ENCODE measurements at places on chromosomes 7 and 10.

DNA sequence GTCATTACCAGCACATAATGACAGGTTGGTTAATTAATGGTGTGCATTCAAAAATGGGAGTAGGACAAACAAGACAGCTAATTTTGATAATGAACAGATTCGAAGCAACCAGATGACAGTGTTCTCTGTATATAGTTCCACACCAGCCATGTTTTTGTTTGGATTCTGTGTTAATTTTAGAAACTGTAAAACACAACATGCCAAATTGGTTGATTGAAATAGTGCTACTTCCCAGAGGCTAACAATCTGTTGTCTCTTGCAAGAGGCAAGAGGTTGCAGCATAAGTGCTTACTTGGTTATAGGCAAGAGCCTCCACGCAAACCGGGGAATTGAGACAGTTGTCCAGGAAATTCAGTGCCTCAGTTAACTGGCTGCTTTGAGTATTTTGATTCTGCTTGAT lies 170.2 kb upstream of the HABP2 start:
- no peak for DNase-seq

GRCh38 chr10:72639441-72639873 lies 13.6 kb upstream of the MICU1 start:
- peak; percentile 88 for DNase-seq

GRCh38 chr7:5063698-5064097 lies 18.0 kb downstream of the RBAK start:
- no peak for DNase-seq

DNA sequence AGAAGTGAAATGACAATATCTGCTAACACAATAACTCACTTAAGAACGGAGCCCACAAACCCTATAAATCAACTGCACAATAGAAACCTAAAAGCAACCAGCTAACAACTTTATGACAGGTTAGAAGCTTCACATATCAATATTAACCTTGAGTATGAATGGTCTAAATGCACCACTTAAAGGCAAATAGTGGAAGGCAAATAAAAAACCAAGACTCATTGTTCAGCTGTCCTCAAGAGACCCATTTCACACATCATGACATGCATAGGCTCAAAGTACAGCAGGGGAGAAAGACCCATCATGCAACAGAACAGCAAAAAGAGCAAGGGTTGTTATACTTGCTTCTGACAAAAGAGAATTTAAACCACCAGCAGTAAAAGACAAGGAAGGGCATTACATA lies 46.8 kb downstream of the CDC14C start:
- no peak for DNase-seq

DNA sequence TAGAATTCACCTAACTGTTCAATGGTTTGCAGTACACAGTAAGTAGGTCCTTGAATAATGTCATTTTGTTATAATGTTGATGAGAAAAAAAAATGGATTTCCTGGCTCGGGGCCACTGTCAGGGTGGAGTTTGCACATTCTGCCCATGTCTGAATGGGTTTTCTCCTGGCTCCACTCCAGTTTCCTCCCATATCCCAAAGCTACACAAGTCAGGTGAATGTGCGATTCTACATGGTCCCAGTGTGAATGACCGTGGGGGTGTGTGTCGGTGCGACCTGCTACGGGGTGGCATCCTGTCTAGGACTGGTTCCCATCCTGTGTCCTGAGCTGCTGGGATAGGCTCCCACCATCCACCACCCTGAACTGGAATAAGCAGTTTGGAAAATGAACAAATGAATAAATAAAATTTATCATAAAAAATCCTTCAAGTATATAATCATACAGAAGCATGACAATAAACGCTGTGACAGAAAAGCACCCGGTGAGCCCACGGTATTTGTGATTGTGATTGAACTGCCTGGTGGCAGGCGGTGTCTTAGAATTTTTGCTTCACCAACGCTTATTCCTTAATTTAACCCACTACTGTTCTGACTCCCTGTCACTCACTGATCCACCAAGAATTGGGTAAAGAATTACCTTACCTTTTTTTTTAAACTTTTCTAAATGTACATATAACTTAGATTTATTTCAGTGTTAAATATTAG lies 114.1 kb downstream of the ICA1 start:
- DNase-seq = no peak

DNA sequence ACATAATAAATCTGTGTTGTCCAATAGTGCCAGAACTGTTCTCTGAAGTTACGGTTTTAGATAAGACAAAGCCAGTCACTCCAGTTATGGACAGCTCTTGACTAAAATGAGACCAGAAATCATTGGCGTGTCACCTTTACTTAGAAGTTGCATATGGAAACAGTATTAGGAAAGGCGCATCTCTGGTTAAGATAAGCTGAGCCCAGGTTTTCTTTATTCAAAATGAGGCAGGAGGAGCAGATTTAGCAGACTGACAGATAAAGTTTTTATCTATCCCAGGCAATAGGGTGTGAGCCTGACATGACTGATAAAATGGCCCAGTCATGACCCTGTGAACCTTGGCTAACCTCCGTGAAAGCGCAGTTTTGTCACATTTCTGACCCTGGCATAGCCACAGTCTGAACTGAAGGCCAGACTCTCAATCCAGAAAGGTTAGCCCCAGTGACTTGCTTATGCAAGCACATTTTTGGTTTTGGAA lies 4.2 kb downstream of the CYP26A1 start:
- DNase-seq = no peak

- no peak for DNase-seq
Observed at GRCh38 chr10:7853890-7854289, 35.6 kb downstream of the TAF3 start.

DNA sequence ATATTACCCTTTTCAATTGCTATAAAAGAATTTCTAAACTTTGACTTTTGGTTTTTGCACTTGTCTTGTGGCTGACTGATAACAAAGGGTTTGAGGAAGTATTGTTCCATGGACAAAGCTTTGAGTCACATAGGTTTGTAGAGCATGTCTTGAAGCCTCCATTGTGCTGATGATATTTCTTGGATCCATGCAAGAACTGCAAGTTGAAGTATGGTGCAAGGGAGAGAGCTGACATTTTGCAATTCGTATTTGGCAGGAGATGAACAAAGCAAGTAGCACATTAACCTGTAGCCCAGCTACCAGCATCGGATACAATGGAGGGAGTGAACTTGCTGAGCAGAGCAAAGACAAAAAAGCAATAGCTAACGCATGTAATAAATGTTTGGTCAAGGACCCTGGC lies 23.4 kb downstream of the MGAM2 start:
- DNase-seq = no peak

DNA sequence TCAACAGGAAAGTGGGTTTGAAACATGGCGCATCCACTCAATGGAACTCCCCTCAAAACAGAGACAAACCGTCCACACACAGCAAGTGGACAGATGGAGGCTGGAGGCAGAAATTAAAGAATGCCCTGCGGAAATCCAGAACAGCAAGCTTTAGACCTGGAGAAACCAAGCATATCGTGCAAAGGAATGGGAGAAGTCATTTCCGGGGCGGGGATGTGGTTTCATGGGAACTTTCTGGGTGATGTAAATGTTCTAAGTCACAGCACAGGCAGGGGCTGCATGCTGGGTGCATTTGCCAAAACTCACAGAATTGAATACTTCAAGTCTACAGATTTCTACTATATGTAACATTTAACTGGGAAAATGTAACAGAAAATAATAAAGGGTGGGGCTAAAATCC lies 213.0 kb downstream of the PTPRN2 start:
- no peak for DNase-seq

- DNase-seq = no peak
Observed at GRCh38 chr7:88686468-88687229, 72.9 kb upstream of the ZNF804B start.

GRCh38 chr7:117279931-117280557 lies 42.8 kb downstream of the WNT2 start:
- DNase-seq = no peak

DNA sequence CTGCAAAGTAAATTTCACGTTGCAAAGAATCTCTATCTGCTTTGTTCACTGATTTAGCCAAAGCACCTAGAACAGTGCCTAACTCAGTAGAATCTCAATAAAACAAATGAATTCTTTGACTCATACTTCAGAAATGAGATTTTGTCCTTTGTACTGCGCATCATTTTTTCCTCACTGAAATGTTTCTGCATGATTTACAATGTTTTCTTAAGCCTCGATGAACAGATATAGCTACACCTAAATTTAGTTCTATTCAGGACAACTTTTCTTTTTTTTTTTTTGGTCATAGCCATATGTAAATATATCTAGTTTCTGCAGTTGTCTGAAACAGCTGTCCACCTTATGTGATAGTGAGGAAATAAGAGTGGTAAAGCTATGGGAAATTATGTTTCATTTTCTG lies 15.3 kb downstream of the GNAT3 start:
- DNase-seq = no peak

DNA sequence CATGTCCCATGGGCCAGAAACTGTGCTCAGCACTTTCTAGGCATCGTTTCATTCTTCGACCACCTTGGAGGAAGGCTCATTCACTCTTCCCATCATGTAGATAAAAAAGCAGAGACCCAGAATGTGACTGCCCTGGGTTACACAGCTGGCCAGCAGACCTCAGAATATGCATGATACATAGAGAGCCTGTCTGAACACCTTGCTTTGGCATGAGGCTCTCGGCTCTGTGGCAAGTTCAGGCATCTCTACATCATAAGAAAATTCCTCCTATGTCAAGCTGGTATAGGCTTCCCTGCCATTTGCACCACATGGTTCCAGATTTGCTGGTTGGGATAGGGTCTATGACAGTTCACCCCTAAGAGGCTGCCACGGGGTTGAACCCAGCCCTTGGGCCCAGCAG lies 134.1 kb downstream of the CDH23 start:
- DNase-seq = no peak

DNA sequence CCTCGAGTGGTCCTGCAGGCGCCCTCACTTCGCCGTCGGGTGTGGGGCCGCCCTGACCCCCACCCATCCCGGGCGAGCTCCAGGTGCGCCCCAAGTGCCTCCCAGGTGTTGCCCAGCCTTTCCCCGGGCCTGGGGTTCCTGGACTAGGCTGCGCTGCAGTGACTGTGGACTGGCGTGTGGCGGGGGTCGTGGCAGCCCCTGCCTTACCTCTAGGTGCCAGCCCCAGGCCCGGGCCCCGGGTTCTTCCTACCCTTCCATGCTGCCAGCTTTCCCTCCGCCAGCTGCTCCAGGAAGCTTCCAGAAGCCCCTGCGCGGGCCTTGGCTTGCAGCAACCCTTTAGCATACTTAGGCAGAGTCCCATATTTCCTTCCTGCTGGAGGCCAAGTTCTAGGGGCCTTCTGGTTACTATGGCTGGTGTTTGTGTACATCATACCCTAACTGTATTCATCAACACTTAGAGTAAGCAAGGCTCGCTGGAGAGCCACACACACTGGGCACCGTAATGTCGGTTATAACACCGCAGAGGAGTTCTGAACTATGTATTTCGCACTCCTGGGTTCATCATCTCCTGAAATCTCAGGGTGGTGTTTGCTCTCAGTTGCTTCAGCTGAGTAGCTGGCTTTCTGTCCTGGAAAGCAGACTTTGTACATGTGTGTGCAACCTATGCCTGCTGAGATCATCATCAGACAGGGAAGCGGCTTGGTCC lies 471 bp downstream of the MGMT start:
- DNase-seq = no peak

GRCh38 chr7:131859147-131859821 lies 302.9 kb upstream of the PODXL start:
- no peak for DNase-seq

GRCh38 chr7:94431176-94431575 lies 36.5 kb downstream of the COL1A2 start:
- no peak for DNase-seq

DNA sequence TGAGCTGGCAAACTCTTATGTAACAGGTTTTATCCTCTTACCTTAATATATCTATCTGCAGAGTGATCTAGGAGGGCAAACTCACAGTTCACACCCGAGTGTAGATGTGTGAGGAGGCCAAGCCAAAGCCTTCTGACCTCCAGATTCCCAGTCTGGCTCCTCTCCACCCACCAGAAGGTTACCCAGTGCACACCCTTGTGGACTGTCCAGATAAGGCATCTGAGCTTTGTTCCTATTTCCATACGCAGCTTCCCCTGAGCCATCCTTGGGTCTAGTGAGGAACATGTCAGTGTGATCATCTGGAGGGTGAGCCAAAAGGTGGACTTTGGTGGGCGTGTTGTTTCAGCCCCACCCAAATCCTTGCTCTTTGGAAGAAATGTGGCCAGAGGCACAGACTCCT lies 203.0 kb upstream of the MEOX2 start:
- DNase-seq = no peak

GRCh38 chr10:86061278-86062197 lies 305.1 kb downstream of the GRID1 start:
- no peak for DNase-seq

GRCh38 chr7:55060636-55061022 lies 41.8 kb downstream of the EGFR start:
- no peak for DNase-seq

DNA sequence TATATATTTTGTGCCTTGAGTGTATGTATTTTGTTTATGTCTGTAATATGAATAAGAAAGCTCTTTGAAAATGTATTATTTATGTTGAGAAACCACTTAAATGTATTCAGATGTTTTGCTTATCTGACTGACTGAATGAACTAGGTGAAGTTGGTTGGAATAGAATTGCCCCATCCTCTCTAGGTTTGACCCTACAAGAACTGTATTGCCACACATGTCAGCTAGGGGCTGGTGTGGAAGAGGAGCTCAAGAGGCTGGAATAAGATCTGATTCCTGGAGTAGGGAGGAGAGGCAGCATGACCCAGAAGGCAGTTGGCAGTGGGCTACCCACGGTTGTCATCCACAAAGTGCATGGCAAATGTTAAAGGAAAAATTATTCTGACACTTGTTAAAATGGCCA lies 9.1 kb downstream of the SSMEM1 start:
- DNase-seq = no peak

DNA sequence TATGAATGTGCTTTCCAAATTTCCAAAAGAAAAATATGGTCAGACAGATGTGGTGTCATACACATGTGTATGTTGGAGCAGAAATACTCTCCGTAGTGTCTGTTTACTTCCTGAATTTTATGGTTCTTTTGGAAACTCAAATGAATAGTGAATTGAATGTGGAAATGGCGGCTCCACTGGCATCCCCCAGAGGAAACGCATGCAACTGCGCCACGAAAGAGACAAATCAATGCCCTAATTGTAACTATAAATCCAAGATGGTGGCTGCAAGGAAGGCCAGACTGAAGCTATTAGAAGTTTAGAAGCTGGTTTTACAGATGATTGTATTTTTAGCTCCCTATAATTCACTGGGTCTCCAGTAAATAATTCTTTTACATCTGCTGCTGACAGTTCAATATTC lies 246.7 kb downstream of the FGFR2 start:
- DNase-seq = no peak

Data from GF-D8 (cell line).